ENCODE measurements at places on chromosomes 7 and 10. TPM values are rescaled to one million over a fixed set of nuclear protein-coding genes. Genes with fewer than 3 reads are reported as not detected.

GRCh38 chr7:95199779-95200558, 124.4 kb downstream of the PON1 start:
- DNase-seq = peak; percentile 54

- no peak for DNase-seq
These were observed 66.0 kb downstream of the ANLN start for GRCh38 chr7:36455646-36456045.

GRCh38 chr7:156667110-156667426, 26.5 kb downstream of the RNF32 start:
- no peak for DNase-seq

GRCh38 chr10:22417736-22418268, 72.5 kb downstream of the SPAG6 start:
- no peak for DNase-seq

DNA sequence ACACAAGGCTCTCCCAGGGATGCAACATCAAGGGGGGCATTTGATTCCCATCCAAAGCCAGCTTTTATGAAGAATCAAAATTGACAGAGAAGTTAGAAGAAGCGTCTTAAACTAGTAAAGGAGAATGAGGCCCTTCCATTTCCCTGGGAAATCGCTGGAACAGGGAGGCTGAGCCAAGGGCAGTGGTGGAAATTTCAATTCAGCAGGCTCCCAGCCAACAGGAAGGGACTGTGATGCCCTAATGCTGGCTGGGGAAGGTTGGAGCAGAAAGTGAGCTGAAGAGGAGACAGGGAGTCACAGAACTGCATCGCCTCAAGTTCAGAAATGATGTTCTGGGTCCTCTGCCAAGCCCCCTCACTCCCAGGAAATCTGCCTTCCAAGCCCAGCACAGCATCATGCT, 517.3 kb downstream of the GRID1 start:
- DNase-seq = no peak

- peak; percentile 99 for DNase-seq
These were observed 87.4 kb upstream of the TNS3 start for GRCh38 chr7:47669178-47669891.

- DNase-seq = no peak
These were observed 141.9 kb downstream of the TCF7L2 start for GRCh38 chr10:113091920-113092319.

DNA sequence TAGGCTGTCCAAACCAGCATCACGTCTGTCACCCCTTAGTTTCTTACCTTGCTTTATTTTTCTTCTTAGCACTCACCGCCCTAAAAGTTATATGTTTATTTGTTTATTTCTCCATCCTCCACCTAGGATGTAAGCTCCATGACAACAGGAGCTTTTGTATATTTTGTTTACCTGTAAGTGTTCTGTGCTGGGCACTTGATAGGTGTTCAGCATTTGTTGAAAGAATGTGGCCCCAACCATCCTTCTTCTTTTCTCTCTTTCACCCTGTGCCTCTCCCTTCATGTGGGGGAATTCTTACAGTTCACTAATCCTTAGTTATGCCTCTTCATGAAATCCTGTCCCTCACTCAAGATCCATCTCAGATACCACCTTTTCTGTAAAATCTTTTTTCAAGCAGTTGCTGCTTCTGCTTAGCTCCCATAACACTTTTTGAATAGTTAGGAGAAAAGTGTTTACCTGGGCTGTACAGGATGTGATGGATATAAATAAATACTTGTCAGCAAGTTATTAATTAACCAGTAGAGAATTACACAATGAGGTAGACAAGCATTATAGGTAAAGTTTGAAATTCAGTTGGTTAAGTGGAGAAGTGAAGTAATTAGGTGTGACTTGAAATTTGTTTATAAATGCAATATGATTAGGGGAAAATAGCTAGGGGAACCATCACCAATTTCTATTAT, 9.7 kb downstream of the AHR start:
- DNase-seq = no peak

GRCh38 chr10:113947184-113948041, 93.0 kb downstream of the NHLRC2 start:
- no peak for DNase-seq

- DNase-seq = peak; percentile 47
These were observed 69.0 kb downstream of the TNRC18 start for GRCh38 chr7:5354460-5355232.

DNA sequence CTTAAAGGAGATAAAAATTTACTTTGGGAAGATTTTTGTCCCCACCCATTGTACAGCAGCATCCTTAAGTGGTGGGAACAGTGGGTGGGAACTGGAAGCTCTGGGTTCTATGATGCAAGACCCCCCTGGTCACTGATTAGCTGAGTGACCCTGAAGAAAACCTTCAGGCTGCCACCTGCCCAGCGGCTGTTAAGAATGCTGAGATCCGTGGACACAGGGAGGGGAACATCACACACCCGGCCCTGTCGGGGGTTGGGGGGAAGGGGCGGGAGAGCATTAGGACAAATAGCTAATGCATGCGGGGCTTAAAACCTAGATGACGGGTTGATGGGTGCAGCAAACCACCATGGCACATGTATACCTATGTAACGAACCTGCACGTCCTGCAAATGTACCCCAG, 14.5 kb downstream of the CARD11 start:
- DNase-seq = no peak

- no peak for DNase-seq
These were observed 559.7 kb upstream of the ZWINT start for GRCh38 chr10:56920601-56921261.

DNA sequence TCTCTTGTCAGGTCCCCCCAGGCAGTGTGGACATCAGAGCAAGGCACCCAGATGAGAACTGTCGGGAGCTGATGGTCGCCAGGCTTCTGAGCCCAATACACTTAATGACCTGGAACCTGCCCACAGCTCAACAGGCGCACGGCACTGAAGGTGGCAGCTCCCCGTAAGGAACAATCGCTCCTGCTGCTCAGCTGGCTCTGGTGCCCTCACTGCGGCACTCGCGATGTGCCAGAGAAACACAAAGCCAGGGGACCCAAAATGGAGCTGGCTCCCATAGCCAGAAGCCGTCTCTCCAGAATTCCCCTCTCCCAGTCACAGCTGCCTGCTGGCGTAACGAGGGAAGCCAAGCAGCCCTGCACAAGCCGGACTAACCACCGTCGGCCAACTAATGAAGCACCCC, 6.3 kb downstream of the CALN1 start:
- no peak for DNase-seq

DNA sequence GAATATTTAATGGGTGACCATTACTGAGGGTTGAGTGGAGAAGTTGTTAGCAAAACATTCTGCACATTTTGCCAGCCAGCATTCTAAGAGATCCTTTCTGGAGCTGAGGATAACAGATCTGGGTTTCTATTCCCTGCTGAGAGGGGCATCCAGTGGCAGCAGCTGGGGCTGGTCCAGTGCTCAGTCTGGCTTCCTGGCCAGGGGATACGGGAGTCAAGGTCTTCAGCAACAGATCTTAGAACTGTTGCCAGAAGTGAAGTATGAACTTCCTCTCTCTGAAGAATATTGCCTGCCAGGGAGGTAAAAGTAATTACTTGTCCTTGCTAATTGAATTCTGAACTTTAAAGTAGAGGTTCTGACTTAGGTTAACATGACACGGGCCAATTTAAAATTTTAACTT, 568.4 kb downstream of the REEP3 start:
- DNase-seq = no peak

GRCh38 chr10:62178568-62178967, 90.1 kb downstream of the RTKN2 start:
- no peak for DNase-seq

DNA sequence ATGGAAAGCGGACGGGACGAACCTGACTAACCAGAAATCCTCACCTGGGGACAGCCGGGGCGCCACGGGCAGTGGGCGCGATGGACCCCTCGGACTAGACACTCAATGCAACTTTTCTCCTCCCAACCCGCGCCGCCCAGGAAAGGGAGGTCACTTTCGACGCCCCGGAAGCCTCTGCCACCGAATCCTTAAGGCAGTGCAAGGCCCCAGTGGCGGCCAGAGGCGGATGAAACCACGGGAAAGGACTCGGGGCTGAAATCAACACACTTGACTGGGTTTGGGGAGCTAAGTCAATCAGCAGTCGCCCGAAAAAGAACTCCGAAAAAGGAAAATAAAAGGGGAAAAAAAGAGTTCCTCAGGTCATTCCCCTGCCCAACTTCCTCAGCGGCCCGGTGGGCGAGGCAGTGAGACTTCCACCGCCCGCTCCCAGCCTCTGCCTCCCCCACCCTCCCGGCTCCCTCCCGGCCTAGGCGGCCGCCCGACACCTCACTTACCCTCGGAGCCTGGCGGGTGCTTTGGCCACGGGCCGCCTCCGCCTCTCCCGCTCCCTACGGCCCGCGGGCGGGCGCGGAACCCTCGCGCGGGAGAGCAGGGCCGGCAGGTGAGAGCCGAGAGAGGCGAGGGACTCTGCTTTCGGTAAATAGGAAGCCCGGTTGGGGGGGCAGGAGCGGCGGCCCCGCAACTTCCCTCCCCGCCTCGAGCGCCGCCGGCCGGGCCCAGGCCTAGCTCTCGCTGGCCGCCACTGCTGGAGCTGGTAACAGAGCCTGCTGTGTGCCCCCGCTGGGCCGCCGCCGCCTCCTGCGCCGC, 518 bp downstream of the WAPL start:
- DNase-seq = peak; percentile 62

GRCh38 chr10:98510412-98510995, 63.8 kb upstream of the HPS1 start:
- DNase-seq = no peak

- DNase-seq = no peak
These were observed 471.7 kb downstream of the GRM8 start for GRCh38 chr7:126780993-126781392.

- DNase-seq = no peak
These were observed 73.3 kb upstream of the NANOS1 start for GRCh38 chr10:118955951-118956801.

DNA sequence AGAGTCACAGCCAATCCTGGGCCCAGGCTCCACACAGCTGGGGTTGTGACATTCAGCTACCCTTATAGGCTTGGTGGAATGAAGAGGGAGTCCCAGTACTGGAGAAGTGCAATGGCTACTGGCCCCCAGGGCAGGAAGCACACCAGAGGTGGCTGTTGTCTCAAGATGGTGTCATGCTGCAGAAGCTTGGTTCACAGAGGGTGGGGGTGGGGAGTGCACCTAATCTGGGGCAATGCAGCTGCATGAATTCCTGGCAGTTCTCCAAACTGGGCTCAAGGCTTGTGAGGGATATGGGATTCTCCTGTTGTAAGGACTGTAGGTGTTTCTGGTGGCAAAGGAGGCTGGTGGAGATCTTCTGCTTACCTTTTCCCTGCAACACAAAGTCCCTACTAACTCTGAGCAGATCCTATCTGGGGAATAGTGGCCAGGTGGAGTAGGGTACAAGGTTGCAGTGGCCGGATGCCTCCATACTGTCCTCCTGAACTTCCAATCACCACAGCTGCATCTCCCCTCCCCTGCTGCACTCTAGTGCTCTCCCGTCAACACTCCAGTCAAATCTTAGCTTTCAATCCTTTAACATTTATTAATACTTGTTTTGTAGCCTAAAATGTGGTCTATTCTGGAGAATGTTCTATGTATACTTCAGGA, 27.4 kb upstream of the PLA2G12B start:
- no peak for DNase-seq

GRCh38 chr10:106582291-106582690, 582.2 kb downstream of the SORCS1 start:
- DNase-seq = no peak

GRCh38 chr10:43252166-43252782, 14.6 kb downstream of the RASGEF1A start:
- DNase-seq = no peak

DNA sequence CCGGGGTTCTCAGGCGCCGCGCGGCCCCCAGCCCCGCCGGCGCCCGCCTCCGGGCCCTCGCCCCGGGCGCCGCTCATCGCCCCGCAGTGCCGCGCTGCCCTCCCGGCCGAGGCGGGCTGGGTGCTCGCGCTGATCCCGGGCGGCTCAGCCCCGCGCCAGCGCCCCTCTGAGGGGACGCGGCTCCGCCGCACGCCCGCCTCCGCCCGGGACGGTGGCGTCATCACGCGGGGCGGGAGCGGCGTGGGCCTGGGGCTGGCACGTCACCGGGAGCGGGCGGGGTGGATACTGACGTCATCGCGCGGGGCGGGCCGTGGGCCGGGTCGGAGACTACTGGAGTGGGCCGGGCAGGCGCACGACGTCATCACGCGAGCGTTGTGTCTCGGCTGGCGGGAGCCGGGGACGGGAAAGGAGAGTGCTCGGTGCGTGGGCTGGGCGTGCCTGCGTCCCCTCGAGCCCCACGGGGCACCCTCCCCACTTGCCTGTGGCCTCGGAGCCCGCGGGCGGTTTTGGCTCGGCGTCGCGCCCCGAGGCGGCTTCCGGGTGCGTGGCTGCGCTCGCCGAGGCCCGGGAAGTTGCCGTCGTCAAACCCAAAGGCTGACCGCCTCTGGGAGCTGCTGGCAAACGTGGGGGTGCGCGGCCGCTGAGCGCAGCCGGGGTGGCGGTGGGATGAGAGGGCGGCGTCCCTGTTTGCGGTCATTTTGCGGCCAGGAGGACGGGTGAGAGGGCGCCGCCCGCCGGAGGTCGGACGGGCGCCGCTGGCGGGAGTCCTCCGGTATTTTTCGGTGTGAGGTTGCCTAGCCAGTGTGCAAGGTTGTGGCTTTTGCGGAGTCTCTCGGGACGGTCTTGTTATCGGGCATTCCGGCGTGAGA, at the start of gene ESYT2:
ESYT2 (minus strand) TSS at position 168 of the 869 bp plus-strand sequence; CDS start at position 77, 91 bp downstream.
- DNase-seq = peak; percentile 98

- DNase-seq = no peak
These were observed 41.9 kb downstream of the ENO4 start for GRCh38 chr10:116891208-116891607.

HDAC9 gene
- total RNA-seq = 6.7 TPM

ASL gene
- 89.5 TPM for total RNA-seq
